ENCODE measurements at places on chromosomes 6 and 20. TPM values are rescaled to one million over a fixed set of nuclear protein-coding genes. Genes with fewer than 3 reads are reported as not detected.

- DNase-seq: no peak
Measured at GRCh38 chr6:165920896-165921671, 246.6 kb downstream of the TBXT start.

DNA sequence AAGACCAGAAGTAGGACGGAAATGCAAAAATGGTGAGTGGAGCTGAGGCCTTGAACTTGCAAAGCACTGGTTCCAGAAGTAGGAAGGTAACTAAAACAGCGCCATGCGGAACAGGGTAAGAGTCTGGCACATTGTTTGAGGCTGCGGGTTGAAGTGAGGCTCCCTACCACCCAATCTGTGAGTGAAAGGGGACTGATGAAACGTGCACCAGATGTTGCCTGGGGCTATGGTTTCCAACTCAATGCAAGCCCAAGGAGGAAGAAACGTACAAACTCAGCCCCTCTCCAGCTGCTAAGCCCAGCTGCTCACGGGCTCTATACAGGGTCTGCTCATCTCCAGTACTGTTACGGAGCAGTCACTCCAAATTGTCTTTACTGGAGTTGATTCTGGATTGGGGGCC, 68.7 kb upstream of the KCNK16 start:
- DNase-seq: no peak

DNA sequence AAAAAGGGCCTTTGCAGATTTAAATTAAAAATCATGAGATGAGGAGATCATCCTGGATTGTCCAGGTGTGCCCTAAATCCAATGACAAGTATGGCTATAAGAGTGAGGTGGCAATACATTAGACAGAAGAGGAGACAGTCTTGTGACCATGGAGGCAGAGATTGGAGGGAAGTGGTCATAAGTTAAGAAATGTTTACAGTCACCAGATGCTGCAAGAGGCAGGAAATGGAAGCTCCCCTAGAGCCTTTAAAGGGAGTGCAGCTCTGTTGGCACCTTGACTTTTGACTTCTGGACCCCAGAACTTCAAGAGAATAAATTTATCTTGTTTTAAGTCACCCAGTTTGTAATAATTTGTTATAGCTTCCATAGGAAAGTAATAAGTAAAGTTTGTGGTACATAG, 61.1 kb downstream of the HMGN3 start:
- DNase-seq: no peak

GRCh38 chr6:101830501-101831031, 437.1 kb downstream of the GRIK2 start:
- no peak for DNase-seq

GRCh38 chr20:46350201-46350985, 42.1 kb upstream of the CDH22 start:
- DNase-seq: peak; percentile 49

DNA sequence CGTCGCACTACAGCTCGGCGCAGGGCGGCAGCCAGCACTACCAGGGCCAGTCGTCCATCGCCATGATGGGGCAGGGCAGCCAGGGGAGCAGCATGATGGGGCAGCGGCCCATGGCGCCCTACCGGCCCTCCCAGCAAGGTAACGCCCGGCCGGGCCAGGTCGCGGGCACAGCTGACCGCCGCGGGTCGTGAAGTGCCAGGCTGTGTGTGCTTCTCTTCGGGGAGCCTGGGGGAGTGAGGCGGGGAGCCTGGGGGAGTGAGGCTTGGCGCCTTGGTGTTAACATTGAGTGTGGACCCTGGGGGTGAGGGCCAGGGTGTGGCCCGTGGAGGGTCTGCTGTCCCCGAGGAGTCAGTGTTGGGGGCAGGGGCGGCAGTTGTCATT, 19.4 kb upstream of the MTG2 start:
- DNase-seq: no peak

GRCh38 chr6:5729813-5730517, 276.8 kb downstream of the NRN1 start:
- DNase-seq: no peak

- no peak for DNase-seq
Measured at GRCh38 chr20:63014287-63014686, 7.5 kb upstream of the BHLHE23 start.

DNA sequence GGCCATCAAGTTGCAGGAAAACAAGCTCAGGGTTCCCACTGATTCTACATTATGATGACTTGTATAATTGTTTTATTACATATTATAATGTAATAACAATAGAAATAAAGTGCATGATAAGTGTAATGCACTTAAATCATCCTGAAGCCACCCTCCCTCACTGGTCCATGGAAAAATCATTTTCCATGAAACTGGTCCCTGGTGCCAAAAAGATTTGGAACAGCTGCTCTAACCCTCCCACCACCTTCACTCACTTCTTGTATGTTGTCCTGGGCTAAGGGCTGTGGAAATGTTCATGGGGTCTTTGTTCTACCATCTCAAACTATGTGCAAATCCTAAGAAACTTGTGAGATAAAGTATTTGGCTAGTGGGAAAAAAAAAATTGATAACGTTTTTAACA, 133.8 kb downstream of the LRRC1 start:
- DNase-seq: no peak

DNA sequence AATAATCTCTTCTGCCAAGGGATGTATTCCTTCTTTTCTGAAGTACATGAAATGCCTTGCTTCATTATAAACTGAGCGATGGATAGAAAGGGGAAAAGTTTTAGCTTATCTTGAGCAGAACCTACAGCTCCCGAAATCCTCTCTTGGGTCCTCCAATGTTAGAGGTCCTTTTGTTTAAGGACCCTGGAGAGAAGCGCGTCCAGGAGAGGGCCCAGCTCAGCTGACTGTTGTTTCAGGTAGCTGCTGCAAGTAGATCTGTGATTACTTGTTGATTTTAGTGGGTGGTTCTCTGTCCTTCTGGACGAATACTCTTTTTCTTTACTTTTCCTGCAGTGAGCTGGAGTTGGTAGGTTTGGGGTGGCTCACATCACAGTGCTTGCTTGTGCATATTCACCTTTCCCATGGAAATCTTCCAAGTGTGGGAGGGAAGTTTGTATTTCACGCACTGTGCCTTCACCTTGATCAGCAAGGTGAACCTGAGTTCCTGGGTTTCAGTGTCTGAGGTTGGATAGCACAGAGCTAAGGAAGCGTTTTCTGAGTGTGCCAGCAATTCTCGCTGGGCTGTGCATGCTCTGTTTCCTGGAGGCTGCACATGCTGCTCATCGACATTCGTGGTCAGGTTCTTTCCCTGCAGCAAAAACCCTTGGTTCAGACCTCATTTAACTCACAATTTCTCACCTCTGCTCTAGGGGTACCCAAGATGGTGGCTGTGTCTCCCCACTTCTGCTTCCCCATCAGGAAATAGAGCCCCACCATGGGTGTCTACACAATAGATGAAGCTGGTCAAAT, 176.3 kb downstream of the JARID2 start:
- no peak for DNase-seq

- DNase-seq: no peak
Measured at GRCh38 chr6:72595812-72596211, 26.1 kb upstream of the KCNQ5 start.

Gene FNDC1
- not detected for total RNA-seq

Gene MOCS3
- 6.4 TPM for total RNA-seq

Gene TFAP2B
- not detected for total RNA-seq

Gene TNNC2
- not detected for total RNA-seq

Gene TAAR2
- total RNA-seq: not detected

Data from NCI-H460 (cell line).